NCI-H510A treated with DMSO at 0.1 percent for 48 hours (cell line): ENCODE measurements at places on chromosomes 5 and 9.

DNA sequence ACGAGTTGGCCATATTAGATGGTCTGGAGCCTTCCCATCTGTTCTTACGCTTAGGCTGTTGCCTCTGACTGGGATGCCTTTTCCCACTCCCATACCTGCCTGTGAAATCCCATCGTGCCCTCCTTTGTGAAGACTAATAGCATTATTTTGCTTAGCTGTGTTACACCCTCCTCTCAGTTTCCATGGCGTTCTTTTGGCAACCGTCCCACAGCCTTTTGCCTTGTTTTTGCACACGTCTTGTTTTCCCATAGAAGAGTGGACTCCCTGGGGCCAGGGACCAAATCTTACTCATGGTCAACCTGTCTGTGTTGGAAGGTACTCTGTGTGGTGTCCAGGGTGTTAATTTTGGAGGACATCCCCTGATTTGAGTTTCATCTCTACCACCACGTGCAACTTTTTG is 242.1 kb downstream of the HSPA4 start:
- DNase-seq: no peak

DNA sequence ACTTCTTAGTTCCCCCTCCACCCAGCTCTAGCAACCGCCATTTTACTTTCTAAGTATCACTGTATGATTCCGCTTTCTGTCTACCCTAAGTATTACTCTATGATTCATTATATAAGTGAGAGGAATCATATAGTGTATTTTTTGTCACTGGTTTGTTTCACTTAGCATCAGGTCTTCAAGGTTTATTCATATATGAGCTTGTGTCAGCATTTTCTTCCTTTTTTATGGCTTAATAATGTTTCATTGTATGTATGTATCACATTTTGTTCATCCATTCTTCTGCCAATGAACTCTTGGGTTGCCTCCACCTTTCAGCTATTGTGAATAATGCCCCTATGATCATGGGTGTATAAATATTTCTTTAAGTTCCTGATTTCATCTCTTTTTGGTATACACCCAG is 222.8 kb downstream of the SNCAIP start:
- DNase-seq: no peak

DNA sequence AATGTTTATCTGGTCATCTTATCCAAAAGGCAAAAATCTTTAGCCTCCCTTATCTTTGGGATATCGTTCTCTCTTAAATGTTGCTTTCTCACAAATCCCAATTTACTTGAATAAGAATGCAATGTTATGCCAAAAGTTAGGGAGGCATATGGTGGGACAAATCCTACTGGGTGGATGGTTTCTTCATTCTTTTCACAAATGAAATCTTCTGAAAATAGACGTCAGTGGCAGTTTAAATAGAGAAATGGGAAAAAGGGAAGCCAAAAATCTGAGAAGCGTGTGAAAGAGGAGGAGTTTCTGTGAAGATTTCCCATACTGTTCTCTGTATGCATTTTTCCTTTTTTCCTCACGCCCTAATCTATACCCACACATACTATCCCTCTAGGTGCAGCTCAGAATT is 2.5 kb upstream of the PCDHAC1 start:
- DNase-seq: no peak

DNA sequence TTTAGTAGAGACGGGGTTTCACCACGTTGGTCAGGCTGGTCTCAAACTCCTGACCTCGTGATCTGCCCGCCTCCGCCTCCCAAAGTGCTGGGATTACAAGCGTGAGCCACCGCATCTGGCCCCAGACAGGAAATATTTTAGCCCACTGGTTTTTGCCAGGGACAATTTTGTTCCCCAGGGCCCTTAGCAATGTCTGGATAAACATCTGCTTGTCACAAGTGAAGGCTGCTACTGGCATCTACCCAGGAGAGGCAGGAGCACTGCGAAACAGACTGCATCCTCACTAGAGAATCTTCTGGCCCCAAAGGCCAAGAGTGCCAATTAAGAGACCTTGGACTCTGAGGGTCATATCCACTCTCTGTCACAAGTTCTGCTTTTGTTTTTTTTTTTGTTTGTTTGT is 2.4 kb upstream of the TPRN start:
- DNase-seq: no peak

DNA sequence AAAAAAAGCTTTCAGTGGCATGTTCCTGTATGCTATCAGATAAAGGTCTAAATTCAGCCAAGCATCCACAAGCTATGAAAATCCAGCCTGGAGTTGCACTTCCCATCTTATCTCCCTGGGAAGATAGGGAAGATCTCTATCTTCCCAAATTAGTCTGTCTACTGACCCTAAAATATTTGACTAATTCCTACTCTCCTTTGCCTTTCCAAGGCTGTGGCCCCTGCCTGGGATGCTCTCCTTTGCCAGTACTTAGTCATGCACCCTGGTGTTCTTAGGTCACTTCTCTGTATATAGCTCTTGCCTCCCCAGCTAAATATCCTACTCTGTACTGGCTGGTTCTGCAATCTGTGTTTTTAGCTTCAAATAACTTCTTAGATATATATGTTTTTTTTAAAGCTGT is 44.0 kb upstream of the PLPP1 start:
- no peak for DNase-seq

DNA sequence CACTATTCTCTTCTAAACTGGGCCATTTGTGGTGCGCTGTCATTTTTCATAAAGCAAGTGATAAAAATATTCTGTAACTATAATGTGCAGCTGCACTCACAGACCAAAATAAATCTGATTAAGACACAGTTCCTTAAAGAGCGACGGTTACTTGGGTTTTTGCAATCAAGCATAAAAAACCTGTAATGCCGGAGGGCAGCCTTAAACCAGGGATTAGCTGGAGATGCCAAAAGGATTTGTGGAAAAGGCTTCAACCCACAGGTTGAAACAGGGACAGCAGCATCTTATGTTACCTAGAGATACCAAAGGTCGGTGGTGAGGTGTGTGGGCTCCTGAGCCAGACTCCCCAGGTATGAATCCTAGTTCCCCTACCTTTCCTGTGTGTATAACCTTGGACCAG is 49.3 kb downstream of the CTNND2 start:
- no peak for DNase-seq

GRCh38 chr9:131739959-131740648 is at the start of gene RAPGEF1:
Gene RAPGEF1 (minus strand): TSS chr9:131740076. CDS start chr9:131739830, 246 bp downstream.
- peak; percentile 33 for DNase-seq

DNA sequence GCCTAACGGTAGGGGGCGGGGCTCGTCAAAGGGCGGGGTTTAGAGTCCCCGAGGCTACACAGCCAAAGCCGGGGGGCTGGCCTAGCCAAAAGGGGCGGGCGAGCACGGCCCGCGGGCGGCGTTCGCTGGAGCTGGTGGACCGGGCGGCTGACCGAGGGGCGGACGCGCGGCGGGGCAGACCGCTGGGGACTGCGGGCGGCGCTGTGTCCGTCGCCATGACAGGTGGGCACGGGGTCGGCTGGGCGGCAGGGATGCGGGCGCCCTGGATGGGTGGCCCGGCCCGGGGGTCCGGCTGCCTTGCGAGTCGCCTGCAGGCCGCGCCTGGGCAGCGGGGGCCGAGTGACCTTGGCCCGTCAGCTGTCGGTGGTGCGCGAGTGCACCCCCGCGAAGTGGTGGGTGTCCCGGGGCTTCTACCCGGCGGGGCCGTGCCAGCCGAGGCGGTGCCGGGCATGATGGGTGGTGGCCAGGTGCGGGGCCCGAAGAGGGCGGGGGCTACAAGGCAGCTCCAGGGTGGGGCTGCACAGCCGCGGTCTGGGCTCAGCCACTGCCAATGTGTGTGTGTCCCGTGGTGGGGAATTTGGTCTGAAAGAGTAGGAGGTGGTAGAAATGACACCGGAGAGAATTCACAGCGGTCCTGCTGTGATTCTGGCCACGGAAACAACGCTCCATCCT is at the start of gene CARD19:
CARD19 (plus strand) TSS at position 87 of the 672 bp plus-strand sequence; CDS start at position 216, 129 bp downstream.
- DNase-seq: peak; percentile 30

DNA sequence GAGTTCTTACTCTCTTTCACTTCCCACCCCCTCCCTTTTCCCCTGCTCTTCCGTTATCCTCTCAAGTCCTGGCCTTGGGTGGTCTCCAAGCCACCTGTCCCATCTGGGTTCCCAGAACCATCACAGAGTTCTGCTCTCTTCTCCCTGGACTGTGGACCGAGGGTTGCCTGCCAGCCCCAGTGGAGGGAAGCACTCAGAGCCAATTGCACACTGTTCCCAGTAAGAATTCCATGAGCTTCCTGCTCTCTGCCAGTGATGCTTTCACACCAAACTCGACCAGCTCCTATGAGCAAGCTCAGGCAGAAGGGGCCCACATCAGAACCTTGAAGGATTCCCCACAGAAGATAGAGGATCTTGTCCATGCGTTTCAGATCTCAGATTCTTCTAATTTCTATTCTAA is 20.1 kb upstream of the AFAP1L1 start:
- no peak for DNase-seq

DNA sequence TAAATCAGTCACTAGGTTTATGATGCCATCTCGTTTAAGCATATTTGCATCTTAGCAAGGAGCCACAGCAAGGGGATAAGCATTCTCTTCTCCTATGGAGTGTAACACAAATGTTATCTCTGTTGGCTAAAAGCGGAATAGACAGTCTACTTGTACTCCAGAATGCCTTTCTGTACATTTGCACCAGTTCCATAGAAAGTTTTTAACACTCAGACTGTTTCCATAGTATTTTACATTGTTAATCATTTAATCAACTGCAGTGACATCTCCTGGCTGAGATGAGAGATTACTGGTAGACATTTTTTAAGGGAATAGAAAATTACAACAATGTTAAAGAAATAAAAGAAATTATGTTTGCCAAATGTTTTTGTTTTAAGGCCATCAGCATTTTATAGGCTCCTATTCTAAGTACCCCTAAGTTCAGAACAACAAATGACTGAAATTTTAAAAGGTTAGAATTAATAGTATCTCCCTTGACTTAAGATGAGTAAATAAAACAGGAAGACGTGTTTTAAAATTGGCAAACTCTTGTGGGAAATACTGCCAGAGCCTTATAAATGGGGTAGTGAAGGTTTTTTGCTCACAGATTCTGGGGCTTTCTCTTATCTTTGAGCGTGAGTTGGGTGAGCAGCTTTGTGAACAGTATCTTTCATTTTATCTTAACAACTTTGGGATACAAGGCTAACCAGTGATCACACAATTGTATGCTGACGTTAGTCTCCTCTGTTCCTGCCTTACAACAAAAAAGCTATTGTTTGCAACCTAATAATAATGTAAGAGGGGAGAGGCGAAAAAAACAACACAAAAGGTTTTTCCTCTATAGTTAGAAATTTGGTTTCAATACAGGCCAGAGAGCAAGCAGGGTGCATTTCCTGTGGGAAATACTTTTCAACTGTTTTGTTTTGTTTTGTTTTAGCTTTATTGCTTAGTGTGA is 294.3 kb downstream of the FBXL7 start:
- peak; percentile 32 for DNase-seq
